GM23338 (cell line): ENCODE measurements at places on chromosomes 3 and 15.

- DNase-seq, result peak; percentile 66
These were observed 309.1 kb upstream of the ICE2 start for GRCh38 chr15:60787837-60788691.

DNA sequence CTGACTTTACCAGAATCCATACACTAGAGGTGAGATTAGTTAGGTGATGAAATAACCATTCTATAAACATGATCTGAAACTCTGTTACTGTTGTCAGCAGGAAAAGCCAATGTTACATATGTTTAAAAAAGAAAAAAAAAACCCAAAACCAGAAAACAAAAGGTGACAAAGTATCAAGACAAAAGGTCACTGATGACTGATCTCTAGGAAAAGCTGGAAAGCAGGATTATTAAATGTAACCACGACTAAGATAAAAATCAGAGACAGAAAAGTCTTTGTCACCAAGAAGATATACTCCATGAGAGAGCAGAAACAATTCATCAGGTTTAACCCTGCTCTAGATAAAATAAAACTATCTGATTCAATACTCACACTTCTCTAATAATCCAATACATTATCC lies 5.4 kb upstream of the SETD5 start:
- no peak for DNase-seq

GRCh38 chr3:127320529-127321121 lies 32.8 kb upstream of the PRR20G start:
- DNase-seq, result peak; percentile 49

GRCh38 chr3:60573494-60573893 lies 677.8 kb downstream of the FHIT start:
- DNase-seq, result no peak

- DNase-seq, result no peak
These were observed 29.4 kb downstream of the AADAC start for GRCh38 chr3:151843275-151843674.

DNA sequence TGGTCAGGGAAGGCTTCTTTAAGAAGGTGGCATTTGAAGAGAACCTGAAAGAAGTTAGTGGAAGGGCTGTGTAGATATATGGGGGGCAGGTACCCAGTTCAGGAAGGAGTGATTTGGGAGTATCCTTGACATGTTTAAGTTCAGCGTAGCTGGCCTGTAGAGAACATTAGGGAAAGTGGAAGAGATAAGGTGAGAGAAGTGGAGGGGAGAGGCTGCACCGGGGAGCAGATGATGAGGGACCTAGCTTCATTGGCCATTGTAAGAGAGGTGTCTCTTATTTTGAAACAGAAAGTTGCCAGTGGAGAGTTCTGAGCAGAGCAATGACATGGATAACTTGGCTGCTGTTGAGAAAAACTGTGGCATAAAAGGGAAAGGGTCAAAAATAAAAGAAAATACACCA lies 44.6 kb upstream of the MME start:
- no peak for DNase-seq

DNA sequence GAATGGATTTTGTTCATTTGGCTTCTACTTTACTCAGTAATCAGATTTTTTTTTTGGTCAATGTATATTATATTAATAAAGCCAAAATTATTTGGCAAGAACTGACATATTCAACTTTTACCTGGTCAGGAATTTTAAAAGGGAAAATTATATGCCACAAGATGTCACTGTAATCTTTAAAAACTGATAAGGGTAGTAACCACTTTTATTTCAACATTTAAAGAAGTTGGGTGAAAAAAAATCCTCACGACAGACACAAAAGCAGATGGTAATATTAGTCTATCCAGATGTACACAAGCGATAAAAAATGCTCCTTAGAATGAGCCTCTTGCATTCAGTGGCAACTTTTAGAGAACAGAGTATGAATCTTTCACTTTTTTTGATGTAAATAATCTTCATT lies 101.9 kb downstream of the SERPINI1 start:
- no peak for DNase-seq

DNA sequence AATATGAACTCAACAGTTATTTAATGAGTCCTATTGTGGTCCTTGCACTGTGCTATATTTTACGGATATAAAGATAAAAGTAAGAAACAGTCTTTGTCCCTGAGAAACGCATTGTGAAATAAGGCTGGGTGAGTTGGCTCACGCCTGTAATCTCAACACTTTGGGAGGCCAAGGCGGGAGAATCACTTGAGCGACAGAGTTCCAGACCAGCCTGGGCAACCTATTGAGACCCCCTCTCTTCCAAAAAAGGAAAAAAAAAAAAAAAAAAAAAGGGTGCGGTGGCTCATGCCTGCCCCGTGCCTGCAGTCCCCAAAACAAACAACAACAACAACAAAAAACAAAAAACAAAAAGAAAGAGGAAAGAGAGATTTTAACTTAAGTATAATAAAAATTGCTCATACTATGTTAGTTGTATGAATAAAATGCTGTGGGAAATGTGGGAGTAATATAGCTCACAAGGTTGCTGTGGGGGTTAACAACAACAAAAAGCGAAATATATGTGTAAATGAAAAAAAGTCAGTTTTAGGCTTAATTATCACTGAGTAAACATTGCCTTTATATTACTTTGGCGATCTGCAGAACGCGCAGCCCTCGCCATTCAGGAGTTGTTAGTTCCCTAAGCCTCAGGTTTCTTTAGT lies 461 bp upstream of the FNDC3B start:
- peak; percentile 28 for DNase-seq

DNA sequence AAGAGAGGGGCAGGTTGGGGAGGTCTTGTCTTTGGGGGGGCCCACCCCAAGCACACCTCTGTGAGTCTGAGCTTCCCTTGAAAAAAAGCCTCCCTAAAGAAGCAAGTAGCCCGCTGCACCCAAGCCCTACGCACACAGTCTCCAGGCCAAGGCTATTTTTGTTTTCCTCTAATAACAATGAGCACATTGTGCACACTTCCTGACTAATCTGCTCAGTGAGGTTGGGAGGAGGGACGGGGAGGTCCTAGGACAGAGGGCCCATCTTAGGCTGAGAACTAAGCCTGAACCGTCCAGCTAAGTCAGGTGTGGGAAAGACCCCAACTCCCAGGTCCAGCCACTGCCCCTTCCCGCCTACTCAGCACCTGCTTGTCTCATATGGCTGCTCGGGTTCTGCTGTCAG lies 87.2 kb downstream of the HMG20A start:
- no peak for DNase-seq

- DNase-seq, result peak; percentile 21
These were observed 828 bp downstream of the U2SURP start for GRCh38 chr3:143002083-143002712.

- no peak for DNase-seq
These were observed 219.4 kb downstream of the NFKBIZ start for GRCh38 chr3:102068736-102069135.

- DNase-seq, result no peak
These were observed 195.6 kb upstream of the NSMCE3 start for GRCh38 chr15:29465196-29465595.

DNA sequence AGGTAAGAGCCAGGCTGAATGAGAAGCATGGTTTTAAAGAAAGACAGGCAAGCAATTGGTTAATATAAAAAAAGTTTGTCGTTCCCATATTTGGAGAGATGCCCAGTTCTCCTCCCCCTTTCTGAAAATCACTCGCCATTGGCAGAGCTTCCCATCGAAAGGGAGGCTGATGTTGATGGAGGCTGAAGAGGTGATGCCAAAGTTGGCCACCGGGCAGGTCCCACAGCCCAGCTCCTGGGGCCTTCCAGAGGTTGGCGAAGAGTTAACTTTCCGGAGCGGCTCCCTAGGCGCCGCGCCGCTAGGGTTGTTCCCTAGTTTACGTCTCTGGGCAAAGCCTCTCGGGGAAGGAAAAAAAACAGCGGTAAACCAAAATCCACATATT lies 793 bp downstream of the PCOLCE2 start:
- peak; percentile 77 for DNase-seq

- no peak for DNase-seq
These were observed 53.4 kb downstream of the SYNPR start for GRCh38 chr3:63331520-63331919.

DNA sequence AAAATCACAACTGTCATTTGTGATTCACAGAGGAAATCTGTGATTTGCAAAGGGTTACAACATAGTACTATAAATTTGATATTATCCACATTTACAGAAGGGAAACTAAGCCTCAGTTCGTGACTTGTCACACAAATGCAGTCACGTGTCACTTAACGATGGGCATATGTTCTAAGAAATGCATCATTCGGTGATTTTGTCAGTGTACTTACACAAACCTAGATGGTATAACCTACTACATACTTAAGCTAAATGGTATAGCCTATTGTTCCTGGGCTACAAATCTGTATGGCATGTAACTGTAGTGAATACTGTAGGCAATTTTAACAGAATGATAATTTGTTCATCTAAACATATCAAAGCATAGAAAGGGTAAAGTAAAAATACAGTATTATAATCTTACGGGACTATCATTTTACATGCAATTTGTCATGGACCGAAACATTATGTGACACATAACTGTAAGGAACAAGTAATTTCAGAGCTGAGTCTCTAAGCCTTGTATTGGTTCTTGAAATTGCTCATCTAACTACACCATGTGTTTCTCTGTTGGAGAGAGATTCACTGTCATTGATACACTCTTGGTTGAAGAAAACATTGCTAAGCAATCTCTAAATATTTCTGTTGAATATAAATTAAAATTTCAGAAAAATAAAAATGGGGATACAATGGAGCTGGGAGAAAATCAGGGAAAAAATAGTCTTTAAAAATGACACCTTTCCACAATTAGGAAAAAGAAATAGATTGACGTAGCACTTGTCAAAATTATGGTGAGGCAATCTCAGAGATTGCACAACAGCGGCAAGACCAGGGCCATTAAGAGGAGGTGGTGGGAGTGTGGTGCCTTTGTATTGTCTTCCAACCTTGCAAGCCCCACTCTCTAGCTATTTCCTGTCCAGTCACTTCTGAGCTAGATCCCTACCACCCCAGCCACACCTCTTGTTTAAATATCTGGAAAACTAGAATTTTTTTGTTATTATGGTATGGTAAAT lies 645.8 kb upstream of the TBL1XR1 start:
- no peak for DNase-seq

GRCh38 chr15:90287101-90287500 lies 21.6 kb downstream of the NGRN start:
- peak; percentile 72 for DNase-seq

DNA sequence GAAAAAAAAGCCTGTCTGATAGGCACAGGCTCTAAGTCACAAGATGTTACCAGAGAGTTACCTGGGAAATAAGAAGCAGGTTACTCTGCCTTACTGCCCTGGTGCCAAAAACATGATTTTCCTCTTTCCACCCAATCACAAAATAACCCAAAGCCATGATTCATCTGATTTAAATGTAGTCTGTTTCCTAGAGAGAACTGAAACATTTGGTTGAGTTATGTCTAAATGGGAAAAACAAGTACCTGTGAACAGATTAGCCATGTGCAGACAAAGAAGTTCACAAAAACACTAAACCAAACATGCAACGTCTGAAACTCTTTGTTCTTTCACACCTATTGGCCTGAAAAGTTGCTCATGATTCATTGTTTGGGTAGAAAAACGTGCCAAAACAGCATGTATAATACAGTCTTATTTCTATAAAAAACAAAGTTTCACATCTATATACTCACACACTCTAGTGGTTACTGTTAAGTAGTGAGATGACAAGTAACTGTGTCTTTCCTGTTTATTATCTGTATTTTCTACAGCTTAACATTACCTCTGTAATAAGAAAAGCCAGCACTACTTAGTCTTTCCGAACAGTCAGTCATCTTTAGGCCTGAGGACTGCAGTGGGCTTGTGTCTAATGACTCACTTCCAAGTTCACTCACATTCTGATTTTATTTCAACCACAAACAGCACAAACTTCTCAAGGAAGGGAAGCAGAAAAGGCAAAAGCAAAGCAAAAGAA lies 30.2 kb downstream of the FAM174B start:
- no peak for DNase-seq

DNA sequence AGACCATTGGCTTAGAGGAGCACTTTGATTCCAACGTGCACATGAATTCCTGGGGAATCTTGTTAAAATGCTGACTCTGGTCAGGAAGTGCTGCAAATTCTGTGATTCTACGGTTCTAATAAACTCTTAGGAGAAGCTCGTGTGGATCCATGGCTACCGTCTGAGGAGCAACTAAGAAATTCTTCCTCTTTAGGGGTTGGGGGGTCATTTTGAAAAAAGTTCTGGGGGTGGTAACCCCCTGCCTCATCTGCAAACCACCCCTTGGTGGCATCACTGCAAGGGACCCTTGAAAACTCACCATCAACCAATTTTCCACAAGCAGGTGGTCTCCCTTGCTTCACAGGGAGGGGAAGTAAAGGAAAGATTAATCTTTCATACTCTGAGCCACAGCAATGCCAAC lies 52.2 kb upstream of the IGF1R start:
- no peak for DNase-seq

DNA sequence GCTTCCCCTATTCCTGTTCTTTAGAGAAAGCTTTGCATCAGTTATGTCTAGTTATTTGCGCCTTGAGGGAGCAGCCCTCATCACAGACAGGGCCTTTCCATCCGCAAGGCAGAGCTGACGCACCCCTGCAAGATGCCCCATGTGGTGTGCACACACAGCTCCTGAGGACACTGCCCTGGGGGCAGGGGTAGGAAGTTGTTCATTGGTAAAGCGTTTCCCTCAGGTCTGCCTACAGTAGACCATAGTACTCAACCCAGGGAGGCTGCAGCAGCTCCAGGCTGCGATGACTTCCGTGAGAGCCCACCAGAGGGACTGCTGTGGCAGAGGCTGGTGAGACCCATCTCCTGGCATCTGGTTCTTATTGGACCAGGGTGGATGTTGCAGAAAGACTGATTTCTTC lies 55.1 kb upstream of the PLXNA1 start:
- DNase-seq, result no peak

DNA sequence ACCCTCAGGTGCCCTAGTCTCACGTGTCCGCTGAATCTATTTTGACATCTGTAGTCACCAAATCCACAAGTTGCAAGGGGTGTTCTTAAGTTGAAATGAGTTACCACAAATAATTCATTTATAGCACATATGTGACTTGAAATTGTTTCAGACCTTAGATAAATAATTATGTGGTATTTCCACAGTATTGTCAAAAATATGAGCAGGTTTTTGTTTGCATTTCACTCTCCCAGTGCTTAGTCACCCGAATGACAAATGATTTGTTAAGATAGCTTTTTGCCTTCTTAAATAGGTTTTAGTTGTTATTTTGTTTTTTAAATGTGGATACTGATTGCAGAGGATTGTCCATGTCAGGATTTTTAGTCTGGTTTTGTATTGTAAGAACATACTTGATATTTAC lies 2.6 kb downstream of the MFSD1 start:
- DNase-seq, result no peak

GRCh38 chr3:75115695-75116094 lies 501.2 kb upstream of the CNTN3 start:
- DNase-seq, result no peak

- no peak for DNase-seq
These were observed 40.1 kb downstream of the KY start for GRCh38 chr3:134610432-134611385.

- DNase-seq, result no peak
These were observed 54.7 kb upstream of the CMC1 start for GRCh38 chr3:28186748-28187147.
